ENCODE measurements at places on chromosomes 1 and 21.
A peak's percentile ranks its signal among the peaks of the same experiment; 100 is the strongest.

GRCh38 chr1:100313382-100313781, 38.9 kb upstream of the CDC14A start:
- DNase-seq = no peak

GRCh38 chr21:45032332-45032731, 42.0 kb upstream of the ADARB1 start:
- DNase-seq = no peak

DNA sequence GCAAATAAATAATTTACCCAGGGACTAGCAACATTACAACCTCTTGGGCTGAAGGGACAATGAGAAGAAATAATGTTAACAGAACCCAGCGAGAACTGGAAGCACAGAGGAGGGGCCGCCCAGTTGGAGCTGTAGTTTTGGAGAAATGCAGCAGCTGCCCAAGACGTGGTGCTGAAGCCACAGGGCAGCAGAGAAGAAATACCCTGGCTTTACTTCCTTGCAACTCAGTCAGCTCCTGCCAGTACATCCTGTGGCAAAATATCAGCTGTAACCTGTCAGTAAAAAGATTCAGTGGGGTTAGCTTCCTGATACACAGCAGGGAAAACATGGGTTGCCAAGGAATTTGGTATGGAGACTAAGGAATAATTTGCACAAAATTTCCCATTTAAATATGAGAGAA, 283.6 kb upstream of the USP25 start:
- DNase-seq = no peak

DNA sequence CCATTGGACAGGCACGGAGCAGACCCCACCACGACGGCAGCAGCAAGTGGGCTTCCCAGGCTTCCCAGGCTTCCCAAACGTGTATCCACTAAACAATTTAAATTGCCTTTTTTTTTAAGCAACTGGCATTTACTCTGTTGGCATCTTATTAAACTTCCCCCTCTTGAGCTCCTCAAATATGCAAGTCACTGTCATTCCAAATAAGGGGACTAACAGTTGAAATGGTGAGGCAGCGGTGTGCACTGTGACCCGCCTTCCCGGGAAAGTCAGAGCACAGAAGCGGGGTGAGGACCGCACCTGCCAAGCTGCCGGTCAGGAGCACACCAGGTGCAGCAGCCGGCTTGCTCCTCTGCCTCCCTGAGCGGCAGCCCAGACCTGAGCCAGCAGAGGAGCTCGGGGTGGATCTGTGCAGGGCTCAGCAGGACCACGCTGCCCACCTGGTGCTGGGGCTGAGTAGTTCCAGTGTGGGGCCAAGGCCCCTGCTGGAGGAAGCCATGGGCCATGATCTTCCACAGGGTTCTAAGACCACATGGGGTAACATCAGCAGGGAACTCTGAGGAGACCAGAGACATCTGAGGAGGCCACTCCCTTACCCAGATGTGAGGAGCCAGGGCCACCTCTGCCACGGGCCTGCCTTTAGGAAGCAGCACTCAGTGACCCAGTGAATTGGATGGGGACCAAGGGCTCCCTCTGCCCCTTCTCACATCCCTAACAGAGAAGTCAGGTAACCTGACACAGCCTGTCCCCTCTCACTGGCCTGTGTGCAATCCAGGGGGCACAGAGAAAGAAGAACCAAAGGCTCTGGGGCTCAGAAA, 245.4 kb downstream of the NPHP4 start:
- DNase-seq = no peak

GRCh38 chr1:43781574-43781973, 74.2 kb downstream of the ST3GAL3 start:
- no peak for DNase-seq

DNA sequence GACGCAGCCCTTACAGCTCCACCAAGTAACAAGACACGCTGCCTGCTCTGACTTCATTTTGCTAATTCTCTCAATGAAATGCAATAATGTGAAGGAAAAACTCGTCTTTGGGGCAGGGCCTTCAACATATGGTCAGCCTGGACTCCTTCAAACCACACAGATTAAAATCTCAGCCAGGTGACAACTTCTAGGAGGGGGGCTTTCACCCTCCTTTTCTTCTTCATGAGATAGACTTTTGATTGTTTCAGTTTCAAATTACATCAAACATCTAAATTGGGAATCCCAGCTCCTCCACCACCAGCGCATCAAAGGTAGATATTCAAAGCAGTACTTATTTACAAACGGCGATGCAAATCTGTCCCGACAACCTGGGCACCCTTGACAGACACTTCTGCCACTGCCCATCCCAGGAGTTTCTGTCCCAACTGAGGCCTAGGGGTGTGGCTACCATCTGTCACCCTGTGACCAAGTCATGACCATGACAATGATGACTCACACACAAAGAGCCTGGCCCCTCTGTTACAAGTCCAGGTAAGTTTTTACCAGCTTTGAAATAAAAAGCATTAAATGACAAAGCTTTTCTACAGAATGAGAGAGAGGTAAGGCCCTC, 29.7 kb downstream of the SSBP3 start:
- no peak for DNase-seq

DNA sequence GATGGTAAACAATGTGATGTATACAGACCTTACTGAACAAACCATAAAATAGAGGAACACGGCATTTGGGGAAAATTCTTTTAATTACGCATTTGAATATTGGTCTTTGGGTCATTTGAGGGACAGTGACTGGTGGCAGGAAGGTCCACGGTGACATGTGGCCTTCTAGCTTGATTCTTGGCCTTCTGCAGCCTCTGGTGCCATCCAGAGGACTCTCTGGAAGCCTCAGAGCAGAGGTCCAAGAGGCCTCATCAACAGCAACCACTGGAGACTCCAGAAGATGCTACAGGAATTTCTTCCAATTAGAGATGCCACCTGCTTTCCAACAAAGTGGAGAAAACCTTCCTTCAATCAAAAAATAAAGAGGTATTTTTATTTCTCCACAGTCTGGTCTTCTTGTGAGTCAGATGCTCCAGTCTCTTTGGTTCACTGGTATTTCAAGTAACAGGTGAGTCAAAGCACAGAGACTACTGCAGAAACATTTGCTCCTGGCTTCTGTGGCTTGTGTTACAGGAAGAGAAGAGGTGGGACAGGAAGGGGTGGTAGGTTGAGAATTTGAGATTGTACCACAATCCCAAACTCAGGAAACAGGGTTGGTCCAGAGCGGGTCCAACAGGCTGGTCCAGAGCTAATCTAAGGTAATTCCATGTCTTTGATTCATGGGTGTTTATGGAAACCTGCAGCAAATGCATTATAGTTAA, 2.7 kb upstream of the F5 start:
- DNase-seq = peak; percentile 40

DNA sequence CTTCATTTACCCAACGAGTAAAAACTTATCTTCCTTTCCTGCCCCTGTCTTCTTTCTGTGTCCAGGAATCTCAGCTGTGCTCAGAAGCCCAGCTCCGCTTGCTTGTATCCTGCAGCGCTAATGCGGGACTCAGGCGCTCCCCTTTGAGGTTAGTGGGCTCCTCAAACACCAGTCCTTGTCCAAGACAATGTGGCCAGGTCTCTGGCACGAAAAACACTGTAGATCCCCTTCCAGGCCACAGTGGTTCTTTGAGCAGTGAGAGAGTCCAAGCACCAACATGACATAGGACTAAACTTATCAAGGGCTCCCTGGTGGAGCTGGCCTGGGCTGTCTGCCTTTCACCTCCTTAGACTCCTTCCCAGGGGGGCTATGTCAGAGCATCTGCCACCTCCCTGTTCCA, 53.7 kb downstream of the PLD5 start:
- DNase-seq = no peak

- no peak for DNase-seq
Observed at GRCh38 chr1:101996825-101997465, at the start of gene OLFM3. Gene OLFM3 (minus strand): TSS chr1:101996926.

- no peak for DNase-seq
Observed at GRCh38 chr1:67208217-67208616, 42.0 kb downstream of the IL23R start.

DNA sequence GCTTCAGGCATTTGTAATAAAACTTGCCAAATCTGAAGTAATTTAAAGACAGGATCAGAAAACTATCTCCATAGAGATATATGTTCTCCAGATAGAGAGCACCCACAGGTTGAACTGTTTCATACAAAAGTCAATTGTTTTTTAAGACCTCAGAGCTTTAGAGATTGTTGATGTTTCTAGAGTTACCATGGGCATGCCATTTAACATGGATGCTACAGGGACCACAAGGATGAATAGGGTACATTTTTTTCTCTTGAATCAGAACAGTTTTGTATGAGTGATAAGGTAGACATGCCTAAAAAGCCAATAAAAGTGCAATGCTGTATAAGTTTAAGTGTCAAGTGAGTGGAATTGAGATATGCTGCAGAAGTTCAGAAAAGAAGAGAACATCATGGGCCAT, 511.0 kb upstream of the CAMK1G start:
- DNase-seq = no peak

DNA sequence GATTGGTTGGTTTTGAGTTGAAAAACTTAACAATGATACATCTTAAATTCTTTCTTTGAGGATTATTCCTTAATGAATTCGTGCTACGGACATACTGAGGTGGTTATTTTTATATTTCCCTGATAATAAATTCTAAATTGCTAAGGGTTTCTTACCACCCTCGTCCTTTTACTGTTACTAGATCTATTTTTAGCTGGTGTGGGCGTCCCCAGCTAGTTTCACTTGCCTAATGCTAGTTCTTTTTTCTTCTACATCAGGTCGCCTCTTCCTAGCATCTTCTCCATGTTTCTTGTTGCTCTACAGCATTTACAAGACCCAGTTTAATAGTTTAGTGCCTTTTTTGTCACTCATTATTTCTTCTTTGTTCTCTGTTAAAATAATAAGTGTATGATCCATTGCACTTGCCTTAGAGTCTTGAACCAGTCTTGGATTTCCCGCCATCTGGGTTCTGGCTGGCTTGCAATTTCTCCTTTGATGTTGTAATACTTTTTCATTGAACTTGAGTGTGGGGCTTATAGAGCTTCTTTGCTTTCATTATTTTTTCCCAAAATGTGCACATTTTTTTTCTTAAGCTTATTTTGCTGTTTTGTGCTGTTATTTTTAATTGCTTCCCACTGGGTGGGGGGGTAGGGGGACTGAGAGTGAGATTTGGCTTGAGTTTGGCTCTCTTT, 677 bp upstream of the HSD11B1 start:
- DNase-seq = no peak

DNA sequence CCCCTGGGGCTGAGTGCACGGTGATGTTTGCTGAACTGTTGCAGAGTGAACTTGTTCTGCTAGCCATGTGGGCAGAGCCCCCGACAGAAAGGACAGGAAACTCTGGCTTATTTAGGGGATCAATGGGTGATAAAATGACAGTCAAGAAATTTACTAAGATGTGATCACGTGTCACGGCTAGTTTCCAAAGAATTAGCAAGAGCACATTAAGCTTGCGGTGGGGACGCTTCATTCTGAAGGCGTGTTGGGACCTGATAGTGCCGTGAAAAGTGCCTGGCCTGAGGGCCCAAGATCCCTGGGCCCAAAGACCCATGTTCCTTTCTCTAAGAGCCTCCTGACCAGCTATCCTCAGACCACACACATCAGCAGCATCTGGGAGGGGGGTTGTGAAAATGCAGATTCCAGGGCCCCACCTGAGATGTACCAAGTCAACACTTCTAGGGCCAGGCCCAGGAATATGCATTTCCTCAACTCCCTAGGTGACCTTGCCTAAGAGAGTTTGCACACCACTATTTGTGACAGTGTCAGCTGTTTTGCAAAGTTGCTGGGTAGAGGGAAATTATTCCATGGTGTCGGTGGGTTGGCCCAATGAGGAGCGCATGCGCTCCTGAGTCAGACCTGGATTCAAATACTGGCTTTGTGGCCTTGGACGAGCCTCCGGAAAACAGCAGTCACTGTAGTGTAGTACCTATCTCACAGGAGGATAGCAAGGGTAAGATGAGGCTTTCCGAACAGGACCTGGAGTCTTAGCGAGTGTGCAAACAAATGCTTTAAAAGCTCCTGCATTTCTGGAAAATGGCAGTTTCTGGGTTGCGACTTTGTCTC, 77.5 kb downstream of the SPSB1 start:
- no peak for DNase-seq

DNA sequence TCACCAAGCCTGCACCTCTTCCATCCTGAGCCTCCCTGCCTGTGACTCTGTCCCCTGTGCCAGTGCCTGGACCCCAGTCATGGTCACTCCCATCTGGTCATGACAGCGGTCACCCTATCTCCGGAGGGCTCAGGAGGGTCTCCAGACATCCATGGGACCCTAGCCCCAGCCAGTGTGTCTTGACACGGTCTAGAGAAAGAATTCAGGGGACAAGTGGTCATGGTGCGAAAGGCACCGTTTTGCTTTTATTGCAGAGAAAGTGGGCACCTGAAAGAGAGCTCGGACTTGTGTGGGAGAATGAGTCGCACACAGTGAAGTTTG, 4.7 kb upstream of the RIPK4 start:
- DNase-seq = no peak

- no peak for DNase-seq
Observed at GRCh38 chr1:198416296-198416695, 124.2 kb downstream of the ATP6V1G3 start.

DNA sequence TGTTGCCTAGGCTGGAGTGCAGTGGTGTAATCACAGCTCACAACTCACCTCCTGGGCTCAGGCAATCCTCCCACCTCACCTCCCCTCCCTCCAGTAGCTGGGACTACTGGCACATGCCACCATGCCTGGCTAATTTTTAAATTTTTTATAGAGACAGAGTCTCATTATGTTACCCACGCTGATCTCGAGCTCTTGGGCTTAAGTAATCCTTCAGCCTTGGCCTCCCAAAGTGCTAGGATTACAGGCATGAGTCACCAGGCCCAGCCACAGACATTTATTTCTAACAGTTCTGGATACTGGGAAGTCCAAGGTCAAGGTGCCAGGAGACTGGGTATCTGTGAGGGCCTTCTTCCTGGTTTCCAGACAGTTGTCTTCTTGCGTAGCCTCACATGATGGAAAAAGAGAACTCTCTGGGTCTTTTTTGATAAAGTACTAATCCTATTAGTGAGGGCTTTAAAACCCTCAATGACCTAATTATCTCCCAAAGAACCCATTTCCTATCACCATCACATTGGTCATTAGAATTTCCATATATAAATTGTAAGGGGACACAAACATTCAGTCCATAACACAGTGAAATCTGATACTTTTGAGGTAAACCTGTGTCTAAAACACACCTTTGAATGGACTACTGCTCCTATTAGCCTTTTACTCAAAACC, 67.9 kb downstream of the PHACTR4 start:
- no peak for DNase-seq

- no peak for DNase-seq
Observed at GRCh38 chr1:209884665-209885117, 53.3 kb upstream of the SYT14 start.
